Activated CD8-positive, alpha-beta memory T cell treated with anti-CD3 and anti-CD28 coated beads, Interleukin-2, amount 10 ng/mL, durations not matched to agents 7 days and 5 days (primary cell): ENCODE measurements at places on chromosomes 2 and 18. TPM values are rescaled to one million over a fixed set of nuclear protein-coding genes. Genes with fewer than 3 reads are reported as not detected.

Gene GALR1
- not detected for total RNA-seq

Gene CROCC2
- not detected for total RNA-seq

- no peak overlapping the region for H3K4me3 ChIP-seq
- peaks cover 11% of the 10 kb centered on the region for H3K4me1 ChIP-seq
- H3K36me3 ChIP-seq = no peaks in the 10 kb centered on the region
Observed at GRCh38 chr2:70655786-70656185, 102.2 kb upstream of the TGFA start.

- peaks cover 5% of the 10 kb centered on the region for H3K27me3 ChIP-seq
Observed at GRCh38 chr2:158142568-158143332, 41.1 kb downstream of the UPP2 start.

- H3K36me3 ChIP-seq = no peaks in the 10 kb centered on the region
- peaks cover 3% of the 10 kb centered on the region for H3K27me3 ChIP-seq
- DNase-seq = no peak
Observed at GRCh38 chr2:120321721-120322284, 24.1 kb upstream of the INHBB start.

DNA sequence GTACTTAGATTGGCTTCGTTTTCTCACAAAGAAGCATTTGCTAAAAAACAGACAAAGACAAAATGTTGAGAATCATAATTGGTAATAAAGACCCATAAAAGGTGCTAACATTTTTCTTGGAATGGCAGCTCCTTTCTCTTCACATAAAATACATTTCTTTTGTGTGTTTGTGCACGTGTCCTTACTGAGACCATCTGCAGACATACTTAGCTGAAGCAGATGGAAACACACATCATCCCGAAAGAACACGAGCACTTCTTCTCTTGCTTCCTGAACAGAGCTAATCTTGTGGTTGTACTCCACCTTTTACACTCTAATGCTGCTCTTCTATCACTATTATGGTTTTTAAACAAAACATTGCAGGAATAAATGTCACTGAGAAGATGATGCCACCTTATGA is 142.5 kb downstream of the SPHKAP start:
- no peak overlapping the region for H3K27ac ChIP-seq
- H3K36me3 ChIP-seq = no peaks in the 10 kb centered on the region
- H3K27me3 ChIP-seq = no peaks in the 10 kb centered on the region
- H3K4me1 ChIP-seq = no peaks in the 10 kb centered on the region
- H3K4me3 ChIP-seq = no peak overlapping the region
- no peak for DNase-seq

- H3K27me3 ChIP-seq = peaks cover 66% of the 10 kb centered on the region
- no peaks in the 10 kb centered on the region for H3K36me3 ChIP-seq
- H3K27ac ChIP-seq = no peak overlapping the region
- H3K4me1 ChIP-seq = no peaks in the 10 kb centered on the region
- H3K4me3 ChIP-seq = no peak overlapping the region
- DNase-seq = no peak
Observed at GRCh38 chr2:235263205-235264120, 230.4 kb upstream of the AGAP1 start.

DNA sequence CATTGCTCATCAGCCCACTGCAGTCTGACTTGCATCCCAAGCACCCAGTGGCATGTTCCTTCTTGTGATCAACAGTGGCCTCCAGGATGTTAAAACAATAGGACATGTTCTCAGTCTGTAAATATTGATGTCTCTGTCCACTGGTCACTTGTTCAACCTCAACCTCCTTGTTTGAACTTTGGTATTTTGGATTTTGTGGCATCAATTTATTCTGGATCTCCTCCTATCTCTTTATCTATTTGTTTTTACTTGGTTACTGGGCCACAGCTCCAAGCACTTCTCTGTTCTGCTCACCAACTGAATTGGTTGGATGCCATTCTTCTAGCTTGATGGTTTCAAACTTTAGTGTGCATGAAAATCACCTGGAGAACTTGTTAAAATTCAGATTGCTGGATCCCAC is 1414.8 kb upstream of the CELF4 start:
- no peak for DNase-seq
- H3K36me3 ChIP-seq = no peaks in the 10 kb centered on the region
- H3K4me3 ChIP-seq = no peak overlapping the region
- no peaks in the 10 kb centered on the region for H3K4me1 ChIP-seq
- no peak overlapping the region for H3K27ac ChIP-seq

DNA sequence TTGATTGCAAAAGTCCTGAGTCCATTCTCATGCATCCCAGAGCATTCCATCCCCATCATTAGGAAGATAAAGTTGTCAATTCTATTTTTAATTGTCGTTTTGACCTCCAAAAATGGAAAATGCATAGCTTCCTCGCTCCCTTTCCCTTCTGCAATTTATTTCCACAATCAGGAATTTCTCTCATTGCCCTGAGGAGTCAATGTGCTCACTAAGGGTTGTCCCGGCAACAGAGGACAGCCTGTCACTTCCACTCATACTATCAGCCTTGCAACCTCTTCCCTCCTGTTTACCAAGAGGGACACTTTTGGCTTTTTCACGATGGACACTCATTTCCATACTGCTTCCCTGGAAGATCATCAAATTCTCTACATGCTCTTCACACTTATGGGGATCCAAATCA is 164.8 kb downstream of the MYO5B start:
- no peak overlapping the region for H3K27ac ChIP-seq
- H3K27me3 ChIP-seq = peaks cover 39% of the 10 kb centered on the region
- no peak for DNase-seq
- H3K36me3 ChIP-seq = no peaks in the 10 kb centered on the region
- no peak overlapping the region for H3K4me3 ChIP-seq

DNA sequence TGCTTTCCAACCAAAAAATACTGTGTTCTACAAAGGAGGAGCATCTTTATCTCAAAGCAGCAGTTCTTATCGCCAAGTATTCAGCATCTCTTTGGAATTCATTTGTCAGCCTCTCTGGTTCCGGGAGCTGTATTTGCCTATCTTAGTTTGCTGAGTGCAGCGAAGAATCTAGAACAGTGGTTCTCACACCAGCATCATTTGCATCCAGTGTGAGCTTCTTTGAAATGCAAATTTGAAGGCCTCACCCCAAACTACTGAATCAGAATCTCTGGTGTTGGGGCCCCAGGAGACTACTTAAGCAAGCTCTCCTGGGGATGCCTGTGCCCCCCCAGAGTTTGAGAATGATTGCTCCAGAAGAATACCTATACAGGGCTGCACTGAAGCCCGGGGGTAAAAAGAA is 1.5 kb upstream of the PTPN2 start:
- no peak for DNase-seq
- no peak overlapping the region for H3K4me3 ChIP-seq
- no peak overlapping the region for H3K27ac ChIP-seq

DNA sequence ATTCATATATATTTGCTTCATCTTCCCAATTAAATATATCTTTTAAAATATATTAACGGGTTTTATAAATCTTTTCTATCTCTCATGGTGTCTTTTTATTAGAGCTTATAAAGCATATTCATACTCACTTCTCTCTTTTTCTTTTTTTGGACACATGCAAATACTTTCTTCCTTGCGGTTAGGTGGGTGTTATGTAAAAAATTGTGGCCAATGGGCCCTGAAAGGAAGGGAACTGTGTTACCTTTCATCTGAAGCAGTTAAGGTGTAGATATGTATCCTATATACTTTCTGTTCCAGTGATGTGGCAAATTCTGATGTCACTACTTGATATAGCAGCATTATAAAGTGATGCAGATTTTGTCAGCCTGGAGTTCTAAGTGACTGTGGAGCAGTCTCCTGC is 714.5 kb downstream of the PLCL1 start:
- H3K36me3 ChIP-seq = no peaks in the 10 kb centered on the region
- DNase-seq = no peak
- H3K4me3 ChIP-seq = no peak overlapping the region
- H3K27me3 ChIP-seq = no peaks in the 10 kb centered on the region

GRCh38 chr2:222318712-222319585 is 20.2 kb upstream of the PAX3 start:
- peak overlapping the region; percentile 69 for H3K4me3 ChIP-seq
- no peak overlapping the region for H3K27ac ChIP-seq
- H3K36me3 ChIP-seq = peaks cover 1% of the 10 kb centered on the region
- DNase-seq = no peak
